NCI-H187 (cell line): ENCODE measurements at places on chromosomes 11 and 22.

DNA sequence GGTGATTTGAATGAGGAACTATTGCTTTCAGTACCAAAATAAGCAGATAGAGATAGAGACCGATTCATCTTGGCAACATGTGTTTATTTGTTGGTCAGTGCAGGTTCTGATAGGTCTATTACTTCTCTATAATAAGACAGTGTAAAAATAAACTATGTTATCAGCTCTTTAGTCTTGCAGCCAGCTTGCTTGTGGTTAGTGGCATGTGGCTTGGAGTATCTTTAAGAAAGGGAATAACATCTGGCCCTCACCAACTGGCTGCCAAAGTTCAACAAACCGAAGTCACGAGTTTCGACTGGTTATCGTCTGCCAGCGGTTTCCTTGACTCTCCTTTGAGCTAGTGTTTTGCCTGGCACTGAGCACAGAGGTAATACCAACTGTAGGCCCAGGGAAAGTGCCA is 71.8 kb downstream of the CTTN start:
- DNase-seq: no peak

- DNase-seq: no peak
These were observed 493.2 kb downstream of the MIAT start for GRCh38 chr22:27150544-27150941.

DNA sequence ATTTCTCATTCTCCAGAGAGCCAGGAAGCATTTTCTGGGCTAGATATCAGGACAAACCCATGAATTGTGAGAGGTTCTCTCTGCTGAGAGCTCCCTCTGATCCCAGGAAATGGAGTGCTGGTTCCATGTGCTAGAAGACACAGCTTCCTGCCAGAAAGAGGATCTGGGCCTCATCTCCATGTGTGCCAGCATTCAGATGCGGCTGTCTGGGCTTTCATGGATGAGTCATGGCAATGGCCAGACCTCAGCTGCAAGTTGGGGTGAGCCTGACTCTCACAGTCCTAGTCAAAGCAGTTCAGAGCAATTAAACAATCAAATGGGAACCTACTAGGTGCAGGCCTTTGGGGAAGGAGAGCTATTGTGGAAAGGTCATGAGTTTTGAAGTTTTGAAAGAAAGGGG is 82.3 kb upstream of the EED start:
- no peak for DNase-seq

DNA sequence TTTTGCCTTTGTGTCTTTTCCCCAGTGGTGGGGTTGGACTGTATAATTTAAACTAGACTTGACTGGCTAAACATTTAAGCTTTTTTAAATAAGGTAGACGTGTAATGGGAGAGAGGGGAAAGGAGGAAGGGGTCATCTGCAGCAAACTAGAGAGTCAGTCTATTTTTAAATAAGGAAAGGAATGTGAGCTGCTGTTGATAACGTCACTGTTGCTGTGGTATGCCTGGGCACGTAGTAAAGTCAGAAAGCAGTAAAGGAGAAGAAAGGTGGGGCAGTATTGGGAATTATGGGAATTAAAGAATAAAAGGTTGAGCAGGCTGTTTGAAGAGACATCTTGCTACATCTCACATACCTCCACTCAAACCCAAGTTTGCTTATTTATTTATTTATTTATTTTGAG is 80.4 kb upstream of the FSHB start:
- no peak for DNase-seq

DNA sequence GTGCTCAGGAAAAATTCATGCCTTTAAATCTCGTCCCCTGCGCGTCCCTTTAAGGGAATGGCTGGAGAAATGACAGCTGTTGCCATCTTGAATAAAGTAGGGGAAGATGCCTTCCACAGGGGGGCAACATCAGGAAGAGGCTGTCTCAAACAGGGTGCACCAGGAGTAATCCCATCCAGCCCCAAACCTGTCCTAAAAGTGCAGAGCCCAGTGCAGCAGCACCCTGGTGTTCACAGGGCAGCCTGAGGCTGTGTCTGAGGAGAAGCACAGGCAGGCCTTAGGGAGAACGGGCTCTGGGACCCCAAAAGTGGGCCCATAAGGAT is 10.8 kb upstream of the C11orf96 start:
- DNase-seq: no peak

DNA sequence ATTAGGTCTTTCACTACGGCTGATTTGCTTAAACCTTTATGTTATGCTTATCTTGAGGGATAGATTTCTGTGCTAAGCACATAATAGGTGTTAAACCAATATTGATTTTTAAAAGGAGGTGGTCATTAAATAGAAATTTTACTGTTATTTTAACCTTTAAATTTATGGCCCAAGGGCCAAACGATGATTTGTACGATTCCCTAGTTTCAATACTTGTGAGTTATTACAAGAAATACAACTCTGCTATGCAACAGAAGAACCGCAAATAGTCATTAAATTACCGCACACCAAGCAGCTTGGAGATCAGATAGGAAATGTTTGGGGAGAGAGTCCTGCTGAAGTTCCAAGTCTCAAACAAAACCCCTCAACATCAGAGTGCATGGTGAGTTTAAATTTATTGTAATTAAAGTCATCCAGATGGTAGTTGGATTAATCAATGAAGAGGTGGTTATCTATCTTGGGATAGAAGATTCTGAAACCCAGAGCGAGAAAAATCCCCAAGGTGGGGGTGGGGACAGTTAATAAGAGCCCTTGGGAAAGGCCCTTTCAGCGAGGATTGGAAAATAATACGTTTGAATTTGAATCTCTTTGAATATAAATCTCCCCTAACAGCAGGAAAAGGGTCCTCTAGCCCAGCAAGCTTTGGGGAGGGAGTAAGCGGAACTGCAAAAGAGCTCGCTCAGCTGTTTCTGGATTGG is 805 bp upstream of the QSER1 start:
- no peak for DNase-seq

GRCh38 chr11:134030853-134031252 is 38.0 kb upstream of the JAM3 start:
- no peak for DNase-seq

DNA sequence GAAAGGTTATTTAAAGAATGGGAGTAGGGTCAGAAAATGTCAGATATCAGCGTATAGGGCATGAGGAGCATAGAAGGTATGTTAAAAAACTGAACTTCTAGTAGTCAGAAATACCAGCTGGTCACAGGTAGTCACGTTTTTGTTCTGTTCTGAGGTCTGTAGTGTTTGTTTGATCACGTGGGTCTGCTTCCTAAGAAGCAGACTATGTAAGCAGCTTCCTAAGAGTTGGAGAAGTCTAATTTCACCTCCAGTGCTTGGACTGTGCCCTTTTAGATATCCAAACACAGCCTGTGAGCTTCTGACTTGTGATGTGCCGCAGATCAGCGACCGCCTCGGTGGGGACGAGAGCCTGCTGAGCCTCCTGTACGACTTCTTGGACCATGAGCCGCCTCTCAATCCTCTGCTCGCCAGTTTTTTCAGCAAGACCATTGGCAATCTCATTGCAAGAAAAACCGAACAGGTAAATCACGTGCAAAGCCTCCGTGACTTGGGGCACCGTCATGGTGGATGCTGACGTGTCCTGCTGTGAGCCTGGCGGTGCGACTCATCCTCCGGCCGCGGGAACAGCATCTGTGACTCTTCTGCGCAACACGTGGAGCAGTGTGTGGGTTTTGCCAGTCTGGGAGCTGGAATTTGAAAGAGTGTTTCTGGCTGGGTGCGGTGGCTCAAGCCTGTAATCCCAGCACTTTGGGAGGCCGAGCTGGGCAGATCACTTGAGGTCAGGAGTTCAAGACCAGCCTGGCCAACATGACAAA is 63.5 kb downstream of the PPP6R2 start:
- no peak for DNase-seq

DNA sequence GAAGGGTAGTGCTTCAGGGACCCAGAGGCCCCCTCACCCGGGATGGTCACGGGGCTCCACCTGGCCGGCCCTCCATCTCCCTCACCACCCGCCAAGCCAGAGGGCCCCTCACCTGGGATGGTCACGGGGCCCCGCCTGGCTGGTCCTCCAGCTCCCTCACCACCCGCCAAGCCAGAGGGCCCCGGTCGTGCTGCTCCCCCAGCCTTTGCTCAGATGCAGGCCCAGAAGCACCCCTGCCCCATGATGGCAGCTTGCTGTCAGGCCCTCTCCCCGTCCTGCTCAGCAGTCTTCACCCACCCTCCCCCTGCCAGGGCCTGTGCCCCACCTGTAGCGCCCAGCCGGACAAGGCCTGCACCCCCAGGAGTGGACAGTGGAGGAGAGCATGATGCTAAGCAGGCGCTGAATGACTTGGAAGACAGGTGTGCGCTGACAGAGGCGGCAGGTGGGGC is 7.3 kb downstream of the DENND6B start:
- no peak for DNase-seq

DNA sequence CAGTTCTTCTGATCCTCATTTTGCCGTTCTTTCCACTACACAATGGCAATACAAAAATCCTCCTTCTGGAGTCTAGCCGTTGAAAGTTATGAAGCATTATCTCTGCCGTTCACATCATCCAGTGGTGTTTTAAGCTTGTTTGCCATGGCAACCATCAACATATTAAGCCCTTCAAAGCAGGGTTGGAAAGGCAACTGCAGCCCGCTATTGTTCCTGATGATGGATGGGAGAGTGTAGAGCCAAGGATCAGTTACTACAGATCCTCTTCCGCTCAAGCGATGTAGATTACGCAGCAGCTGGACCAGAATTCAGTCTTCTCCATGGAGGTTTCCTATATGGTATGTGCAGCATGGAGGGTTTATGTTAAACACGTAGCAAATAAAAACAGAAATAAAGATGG is 352.7 kb downstream of the NTM start:
- no peak for DNase-seq

- no peak for DNase-seq
These were observed 57.4 kb downstream of the JAM3 start for GRCh38 chr11:134126217-134126822.

GRCh38 chr11:125939081-125939521 is 6.7 kb upstream of the VSIG10L2 start:
- no peak for DNase-seq

GRCh38 chr11:134921938-134922337 is 509.9 kb upstream of the B3GAT1 start:
- no peak for DNase-seq

DNA sequence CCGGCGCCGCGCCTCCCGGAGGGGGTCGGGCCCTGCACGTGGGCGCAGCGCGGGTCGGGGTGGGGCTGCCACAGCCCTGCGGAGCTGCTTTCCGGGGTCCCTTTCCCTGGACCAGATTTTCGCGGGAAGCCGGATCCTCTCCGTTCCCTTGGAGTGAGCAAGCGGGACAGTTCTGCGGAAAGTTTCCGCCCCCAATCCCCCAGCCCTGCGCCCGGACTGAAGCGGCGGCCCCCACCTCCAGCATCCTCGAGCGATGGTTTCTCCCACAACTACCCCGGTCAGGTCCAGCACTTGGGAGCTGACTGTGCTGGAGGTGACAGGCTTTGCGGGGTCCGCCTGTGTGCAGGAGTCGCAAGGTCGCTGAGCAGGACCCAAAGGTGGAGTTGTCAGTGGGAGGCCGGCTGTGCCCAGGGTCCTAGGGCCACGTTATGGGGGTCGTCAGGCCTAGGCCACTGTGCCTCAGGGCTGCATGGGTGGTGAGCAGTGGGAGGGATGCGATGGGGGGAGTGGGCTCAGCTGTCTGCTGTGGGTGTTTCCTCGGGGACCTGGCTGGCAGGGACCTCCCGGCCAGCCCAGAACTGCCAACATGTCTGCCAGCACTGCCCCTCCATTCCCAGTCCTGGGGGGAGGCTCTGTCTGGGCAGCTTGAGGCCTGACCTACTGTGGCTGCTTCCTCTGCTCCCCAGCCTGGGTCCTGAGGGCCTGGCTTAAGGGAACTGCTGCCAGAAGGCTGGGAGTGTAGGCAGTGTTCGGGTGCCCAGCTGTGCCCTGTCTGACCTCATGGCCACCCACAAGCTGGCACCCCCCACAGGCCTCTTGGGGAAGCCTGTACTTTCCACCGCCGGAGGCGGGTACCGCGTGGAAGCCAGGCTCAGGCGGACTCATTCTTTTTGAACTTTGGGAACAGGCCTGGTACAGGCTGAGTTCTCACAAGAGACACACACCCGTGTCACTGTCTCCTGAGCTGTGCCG is 726 bp downstream of the ST3GAL4 start:
- no peak for DNase-seq

GRCh38 chr11:33703234-33703633 is 2.6 kb upstream of the C11orf91 start:
- DNase-seq: no peak

GRCh38 chr11:2529636-2530035 is 84.8 kb downstream of the KCNQ1 start:
- no peak for DNase-seq

- DNase-seq: peak; percentile 2
These were observed 90.6 kb downstream of the GAB4 start for GRCh38 chr22:16917144-16918003.

DNA sequence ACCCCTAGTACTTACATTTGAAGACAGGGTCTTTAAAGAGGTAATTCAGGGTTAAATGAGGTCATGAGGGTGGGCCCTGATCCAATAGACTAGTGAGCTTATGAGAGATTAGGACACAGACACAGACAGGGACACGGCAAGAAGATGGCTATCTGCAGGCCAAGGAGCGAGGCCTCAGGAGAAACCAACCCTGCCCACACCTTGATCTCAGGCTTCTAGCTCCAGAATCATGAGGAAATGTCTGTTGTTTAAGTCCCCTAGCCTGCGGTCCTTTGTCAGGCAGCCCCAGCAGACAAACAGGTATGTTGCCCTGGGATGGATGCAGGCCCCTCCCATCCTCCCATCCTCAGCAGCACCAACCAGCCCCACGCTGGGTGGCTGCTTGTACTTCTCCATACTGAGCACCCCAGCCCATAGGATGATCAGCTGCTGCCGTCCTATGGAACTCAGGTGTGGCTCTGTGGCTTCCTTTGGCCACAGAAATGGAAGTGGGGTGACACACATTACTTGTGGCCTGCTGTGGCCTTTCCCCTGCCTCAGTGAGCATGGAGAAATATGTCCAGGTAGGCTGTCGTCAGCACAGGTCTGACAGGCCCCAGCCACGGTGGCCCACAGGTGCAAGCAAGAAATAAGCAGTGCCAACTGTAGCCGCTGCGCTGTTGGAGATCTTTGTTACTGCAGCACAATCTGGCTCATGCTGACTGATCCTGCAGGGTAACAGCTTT is 7.9 kb downstream of the GNB1L start:
- no peak for DNase-seq

GRCh38 chr11:71373791-71374454 is 74.3 kb downstream of the DHCR7 start:
- DNase-seq: no peak

GRCh38 chr11:87425391-87425790 is 387.7 kb downstream of the TMEM135 start:
- no peak for DNase-seq

DNA sequence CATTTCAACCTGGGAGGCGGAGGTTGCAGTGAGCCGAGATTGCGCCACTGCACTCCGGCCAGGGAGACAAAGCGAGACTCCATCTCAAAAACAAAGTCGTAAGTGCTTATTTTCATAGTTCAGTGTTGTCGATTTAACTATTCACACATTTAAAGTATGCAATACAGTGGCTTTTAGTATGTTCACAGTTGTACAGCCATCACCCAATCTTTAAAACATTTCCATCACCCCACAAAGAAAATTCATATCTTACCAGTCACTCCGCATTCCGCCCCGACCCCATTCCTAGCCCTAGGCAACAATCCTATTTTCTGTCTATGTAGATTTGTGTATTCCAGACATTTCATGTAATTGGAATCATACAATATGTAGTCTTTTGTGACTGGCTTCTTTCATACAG is 11.9 kb downstream of the IPO7 start:
- DNase-seq: no peak

GRCh38 chr11:95764267-95764898 is 25.2 kb downstream of the FAM76B start:
- DNase-seq: peak; percentile 2
